Activated CD8-positive, alpha-beta T cell treated with anti-CD3 and anti-CD28 coated beads for 36 hours (primary cell): ENCODE measurements at places on chromosomes 2 and 18.

- DNase-seq = no peak
Measured at GRCh38 chr2:4528773-4529172, 825.4 kb downstream of the DCDC2C start.

GRCh38 chr2:121263996-121264715 lies 20.8 kb downstream of the TFCP2L1 start:
- DNase-seq = no peak

- DNase-seq = no peak
Measured at GRCh38 chr2:96150007-96150640, 4.9 kb upstream of the DUSP2 start.

- DNase-seq = no peak
Measured at GRCh38 chr2:110904779-110905148, 172.4 kb downstream of the ACOXL start.

GRCh38 chr2:210172219-210172575 lies 988 bp upstream of the KANSL1L start:
- no peak for DNase-seq

- no peak for DNase-seq
Measured at GRCh38 chr2:62112179-62112578, 83.7 kb upstream of the B3GNT2 start.

DNA sequence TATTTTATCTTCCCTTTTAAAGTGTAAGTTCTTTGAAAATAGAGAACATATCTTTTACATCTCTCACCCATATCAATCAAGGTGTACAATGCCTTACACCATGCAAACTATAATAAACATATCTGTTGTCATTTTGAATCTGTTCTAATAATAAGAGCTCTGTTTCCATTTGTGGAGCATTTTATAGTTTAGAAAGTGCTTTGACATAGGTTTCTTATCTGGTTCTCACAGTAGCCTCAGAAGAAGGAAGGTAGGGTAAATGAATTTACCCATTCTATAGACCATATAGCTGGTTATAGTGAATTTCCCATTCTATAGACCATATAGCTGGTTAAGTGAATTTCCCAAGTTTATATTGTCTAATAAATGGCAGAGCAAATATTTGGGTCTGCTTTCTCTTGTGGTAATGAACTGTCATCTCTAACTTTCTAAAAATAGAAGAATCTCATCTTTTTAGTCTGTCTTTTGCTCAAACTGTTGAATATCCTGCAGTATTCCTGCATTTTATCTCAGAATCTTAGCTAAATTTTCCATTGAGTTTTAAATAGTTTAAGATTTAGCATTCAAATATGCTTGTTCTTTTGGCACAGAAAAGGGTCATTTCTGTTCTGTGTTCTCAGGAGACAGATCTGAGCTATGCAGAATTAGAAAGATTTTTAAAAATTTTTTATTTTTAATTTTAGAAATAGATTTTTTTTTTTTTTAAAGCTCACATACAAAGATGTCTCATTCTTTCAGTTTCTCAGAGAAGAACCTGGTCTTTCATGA lies 80.7 kb upstream of the STON1 start:
- no peak for DNase-seq

DNA sequence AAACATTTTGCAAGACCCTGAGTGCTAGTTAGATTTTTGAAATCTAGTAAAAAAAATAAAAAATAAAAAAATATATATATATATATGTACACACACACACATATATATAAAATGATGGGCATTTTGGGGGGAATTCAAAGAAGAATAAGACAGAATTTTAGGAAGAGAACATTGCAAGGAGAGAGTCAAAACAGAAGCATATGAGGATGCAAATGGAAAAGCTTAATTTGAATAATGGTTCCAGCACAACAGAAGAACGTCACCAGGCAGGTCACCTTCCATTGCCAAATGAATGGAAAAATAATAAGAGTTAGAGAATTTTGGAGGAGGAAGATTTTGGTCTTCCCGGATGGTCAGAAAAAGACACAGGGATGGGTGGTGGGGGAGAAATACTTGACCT lies 1097.2 kb downstream of the BCL11A start:
- no peak for DNase-seq

- no peak for DNase-seq
Measured at GRCh38 chr2:235500110-235500760, 6.4 kb downstream of the AGAP1 start.

DNA sequence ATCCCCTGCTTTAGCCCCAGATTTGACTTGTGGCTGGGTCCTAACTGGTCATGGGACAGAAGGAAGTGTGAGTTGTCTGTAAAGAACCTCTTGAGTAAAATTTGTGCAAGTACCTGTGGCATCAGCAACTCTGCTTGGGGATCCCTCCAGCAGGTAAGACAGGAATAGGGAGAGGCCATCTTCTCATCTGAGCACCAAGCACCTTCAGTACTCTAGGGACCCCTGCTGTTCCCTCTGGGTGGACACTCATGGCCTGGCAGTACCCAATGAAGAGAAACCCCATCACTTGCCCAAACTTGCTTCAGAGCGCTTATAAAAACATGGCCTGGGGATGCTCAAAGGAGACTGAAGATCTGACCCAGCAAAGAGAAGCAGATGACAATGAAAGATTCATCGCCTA lies 297.8 kb downstream of the SP3 start:
- no peak for DNase-seq

DNA sequence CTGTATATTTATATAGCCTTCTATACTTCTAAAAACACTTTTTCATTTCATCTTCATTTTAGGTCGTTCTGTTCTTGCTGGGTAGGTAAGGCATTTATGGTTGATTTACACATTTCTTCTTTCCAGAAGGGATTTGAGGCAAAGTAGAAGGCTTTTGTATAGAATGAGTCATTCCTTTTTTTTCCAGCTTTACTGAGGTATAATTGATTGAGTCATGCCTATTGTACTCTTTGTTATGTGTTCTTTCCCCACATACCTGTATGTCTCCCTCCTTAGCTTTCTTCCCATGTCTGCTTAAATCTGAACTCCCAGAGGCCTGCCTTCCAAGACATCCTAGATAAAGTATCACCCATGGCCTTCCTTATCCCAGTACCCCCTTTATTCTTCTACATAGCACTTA lies 4.8 kb upstream of the CDC42EP3 start:
- no peak for DNase-seq

GRCh38 chr2:23327887-23328286 lies 57.1 kb upstream of the KLHL29 start:
- no peak for DNase-seq

DNA sequence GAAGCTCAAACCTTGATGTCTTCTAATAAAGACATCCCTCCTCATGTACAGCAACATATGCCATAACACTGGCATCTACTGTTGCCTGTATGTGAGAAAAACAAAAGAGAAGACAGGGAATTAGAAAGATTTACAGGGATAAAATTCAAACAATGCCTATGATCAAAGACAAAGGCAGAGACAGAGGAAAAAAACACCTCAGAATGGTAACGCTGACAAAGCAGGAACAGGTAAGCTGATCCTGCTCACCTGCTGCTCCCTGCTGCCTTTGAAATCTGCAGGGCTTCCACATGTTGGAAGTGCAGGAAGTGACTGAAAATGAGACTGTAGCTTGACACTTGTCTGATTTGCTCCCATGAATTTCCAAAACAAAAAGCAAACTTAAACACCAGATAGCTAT lies 90.2 kb upstream of the DNAJC10 start:
- DNase-seq = no peak

- DNase-seq = no peak
Measured at GRCh38 chr18:79572093-79572780, 107.4 kb upstream of the CTDP1 start.

- DNase-seq = no peak
Measured at GRCh38 chr2:173049831-173050230, 25.8 kb upstream of the MAP3K20 start.

GRCh38 chr2:30270166-30270565 lies 38.8 kb downstream of the LBH start:
- DNase-seq = no peak

DNA sequence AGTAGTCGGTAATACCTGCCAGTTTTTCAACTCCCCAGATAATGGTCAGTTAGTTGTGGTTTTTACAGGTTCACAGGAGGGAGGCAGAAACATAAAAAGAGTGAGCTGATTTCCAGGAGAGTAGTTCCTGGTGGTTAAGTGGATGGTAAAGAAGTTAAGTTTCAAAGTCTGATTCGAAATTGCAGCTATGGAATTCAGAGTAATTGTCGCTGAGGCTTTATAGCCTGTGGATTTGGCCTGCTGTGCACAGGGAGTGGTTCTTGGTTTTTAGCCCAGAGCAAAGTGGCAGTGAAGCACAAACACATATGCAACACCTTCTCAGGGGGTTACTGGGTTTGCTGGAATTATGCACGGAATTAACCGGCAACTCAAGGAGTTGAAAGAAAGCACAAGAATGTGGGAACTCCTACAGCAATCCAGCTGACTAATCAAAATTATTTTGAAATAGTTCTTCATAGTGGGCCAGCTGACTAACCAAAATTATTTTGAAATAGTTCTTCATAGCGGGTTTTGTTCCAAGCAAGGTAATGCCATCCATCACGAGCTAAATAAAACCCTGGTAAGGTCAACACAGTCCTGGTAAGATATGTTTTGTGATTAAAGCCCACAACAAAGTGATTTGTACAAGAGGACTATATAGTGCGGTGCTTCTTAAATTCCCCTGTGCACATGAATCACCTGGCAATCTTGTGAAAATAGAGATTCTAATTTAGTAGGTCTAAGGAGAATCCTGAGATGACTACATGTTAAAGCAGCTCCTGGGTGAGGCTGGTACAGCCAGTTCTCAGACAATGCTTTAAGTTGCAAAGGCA lies 94.4 kb downstream of the SGPP2 start:
- no peak for DNase-seq

DNA sequence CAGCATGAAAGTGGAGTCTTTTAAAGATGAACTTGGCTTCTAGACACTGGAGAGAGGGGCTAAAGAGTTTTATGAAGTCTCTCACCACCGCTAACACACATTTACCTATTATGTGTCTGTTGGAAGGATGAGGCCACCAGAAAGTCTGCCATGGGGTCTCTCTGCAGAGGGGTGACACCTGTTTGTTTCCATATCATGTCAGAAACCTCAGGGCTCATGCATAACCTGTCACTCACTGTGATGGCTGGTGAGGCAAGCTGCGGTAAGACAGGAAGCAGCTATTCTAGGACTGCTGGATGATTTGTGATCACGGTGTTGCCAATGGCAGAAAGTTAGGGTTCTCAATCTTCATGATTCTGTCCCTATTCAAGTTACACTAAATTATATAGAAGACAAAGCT lies 60.8 kb upstream of the DNMT3A start:
- peak; percentile 64 for DNase-seq

- no peak for DNase-seq
Measured at GRCh38 chr2:45962177-45962921, 310.9 kb downstream of the PRKCE start.

DNA sequence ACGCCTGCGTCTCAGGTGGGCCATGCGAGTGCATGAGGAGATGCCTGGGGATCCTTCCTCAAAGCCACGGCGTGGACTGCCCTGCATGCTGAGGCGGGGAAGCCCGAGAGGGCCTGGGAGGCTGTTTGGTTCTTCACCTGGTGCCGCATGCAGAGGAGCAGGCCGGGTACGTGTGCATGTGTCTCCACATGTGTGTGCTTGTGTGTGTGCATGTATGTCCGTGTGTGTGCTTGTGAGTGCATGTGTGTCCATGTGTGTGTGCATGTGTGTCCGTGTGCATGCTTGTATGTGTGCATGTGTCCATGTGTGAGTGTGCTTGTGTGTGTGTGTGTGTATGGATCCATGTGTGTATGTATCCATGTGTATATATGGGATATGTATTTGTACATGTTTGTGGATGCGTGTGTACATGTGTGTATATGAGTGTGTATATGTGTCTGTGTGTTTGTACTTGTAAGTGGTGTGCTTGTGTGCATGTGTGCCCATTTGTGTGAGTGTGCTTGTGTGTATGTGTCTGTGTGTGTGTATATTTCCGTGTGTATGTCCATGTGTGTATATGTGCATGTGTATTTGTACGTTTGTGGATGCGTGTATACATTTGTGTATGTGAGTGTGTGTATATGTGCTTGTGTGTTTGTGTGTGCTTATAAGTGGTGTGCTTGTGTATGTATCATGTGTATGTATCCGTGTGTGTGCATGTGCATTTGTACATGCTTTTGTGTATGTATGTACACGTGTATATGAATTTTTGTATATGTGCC lies 79.0 kb downstream of the PTGR3 start:
- DNase-seq = no peak

DNA sequence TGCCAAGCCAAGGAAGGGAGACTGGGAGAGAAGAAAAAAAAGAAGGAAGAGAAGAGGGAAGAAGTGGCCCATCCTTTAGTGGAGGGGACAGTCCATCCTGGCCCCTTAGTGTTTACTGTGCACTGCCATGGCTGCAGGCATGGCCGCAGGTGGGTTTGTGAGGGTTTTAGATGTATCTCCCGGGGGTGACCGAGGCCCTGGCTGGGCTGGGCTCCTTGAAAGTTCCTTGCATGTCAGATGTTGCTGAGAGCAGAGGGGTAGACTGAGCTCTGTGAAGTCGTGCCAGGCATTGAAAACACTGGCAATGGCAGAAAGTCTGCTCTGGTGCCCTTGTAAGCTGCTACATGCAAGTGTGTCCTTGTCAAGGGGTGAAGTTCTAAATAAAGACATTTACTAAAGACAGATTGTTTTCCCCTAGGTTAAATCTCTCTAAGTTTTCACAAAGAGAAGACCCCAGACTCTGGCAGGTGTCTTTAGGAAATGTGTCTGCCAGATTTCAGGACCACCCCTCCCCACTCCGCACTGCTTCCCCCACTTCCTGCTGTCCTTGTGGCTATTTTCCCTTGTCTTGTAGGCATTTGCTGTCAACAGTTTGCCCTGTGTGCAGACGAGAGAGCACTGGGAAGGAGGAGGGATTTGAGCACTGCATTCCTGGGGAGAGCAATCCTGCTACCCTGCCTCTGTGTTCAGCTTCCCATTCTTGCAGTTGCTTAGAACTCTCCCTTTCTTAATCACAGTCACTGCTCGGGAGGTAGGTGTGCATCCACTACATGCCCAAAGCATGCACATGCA lies 68.4 kb downstream of the ACOXL start:
- no peak for DNase-seq

DNA sequence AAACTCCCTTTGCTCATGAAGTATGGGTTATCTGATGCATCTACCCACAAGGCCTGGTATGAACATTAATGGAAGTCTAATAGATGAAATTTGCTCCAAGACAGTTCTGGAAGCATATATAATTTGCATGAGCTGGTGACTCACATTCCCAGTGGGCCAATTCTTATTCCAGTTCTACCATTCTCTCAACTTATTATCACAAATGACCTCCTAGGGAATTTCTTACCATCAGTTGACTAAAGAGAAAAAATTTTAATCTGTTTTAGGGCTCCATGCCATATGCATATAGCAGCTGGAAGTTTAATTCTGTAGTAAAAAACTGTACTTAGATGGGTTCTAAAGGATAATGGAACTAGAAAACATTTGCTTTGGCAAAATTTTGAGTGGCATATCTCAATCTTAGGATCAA lies 165.2 kb upstream of the COL3A1 start:
- no peak for DNase-seq

DNA sequence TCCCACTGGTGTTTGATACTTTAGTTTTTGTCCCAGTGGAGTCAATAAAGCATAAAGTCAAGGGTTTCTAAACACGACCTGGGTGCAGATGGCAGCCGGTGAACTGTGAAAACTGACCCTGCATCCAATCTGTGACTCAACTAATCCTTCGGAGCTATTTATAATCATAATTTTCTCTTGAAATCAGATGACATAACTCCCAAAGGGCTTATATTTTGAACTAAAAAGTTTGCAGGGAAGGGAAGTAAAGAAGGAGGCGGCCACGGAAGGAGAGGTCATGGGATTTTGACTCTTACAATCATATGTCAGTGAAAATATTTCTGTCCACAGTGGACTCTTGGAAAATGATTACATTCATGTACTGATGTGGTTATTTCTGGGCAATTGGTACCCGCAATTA lies 178.5 kb downstream of the PDE1A start:
- DNase-seq = no peak

- no peak for DNase-seq
Measured at GRCh38 chr2:232900811-232901735, 31.0 kb downstream of the SNORC start.
